Tibial nerve (tissue), 4 donors: ENCODE measurements at places on chromosomes 6 and 20.

DNA sequence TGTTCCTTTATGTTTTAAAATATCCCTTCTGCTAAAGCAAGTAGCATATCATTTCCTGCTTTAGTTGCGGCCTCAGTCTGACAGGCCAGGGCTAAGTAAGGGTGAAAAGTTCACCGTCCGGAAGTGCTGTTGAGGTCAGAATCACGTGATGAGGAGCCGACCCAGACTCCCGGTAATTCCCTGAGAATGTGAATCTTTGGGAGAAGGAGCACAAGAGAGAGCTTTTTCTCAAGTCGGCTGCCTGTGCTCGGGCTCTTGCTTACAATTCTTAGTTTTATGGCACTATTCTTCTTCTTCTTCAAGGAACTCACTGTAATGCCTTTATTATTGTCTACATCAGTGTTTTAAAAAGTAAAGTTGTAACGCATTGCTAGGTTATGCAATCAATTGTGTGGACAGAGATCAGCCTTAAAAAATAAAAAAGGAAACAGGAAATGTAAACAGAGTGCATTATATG lies 309.3 kb downstream of the PRL start:
- DNase-seq, result peak; percentile 68

- DNase-seq, result no peak
These were observed 75.4 kb upstream of the ZNF217 start for GRCh38 chr20:53668992-53669391.

DNA sequence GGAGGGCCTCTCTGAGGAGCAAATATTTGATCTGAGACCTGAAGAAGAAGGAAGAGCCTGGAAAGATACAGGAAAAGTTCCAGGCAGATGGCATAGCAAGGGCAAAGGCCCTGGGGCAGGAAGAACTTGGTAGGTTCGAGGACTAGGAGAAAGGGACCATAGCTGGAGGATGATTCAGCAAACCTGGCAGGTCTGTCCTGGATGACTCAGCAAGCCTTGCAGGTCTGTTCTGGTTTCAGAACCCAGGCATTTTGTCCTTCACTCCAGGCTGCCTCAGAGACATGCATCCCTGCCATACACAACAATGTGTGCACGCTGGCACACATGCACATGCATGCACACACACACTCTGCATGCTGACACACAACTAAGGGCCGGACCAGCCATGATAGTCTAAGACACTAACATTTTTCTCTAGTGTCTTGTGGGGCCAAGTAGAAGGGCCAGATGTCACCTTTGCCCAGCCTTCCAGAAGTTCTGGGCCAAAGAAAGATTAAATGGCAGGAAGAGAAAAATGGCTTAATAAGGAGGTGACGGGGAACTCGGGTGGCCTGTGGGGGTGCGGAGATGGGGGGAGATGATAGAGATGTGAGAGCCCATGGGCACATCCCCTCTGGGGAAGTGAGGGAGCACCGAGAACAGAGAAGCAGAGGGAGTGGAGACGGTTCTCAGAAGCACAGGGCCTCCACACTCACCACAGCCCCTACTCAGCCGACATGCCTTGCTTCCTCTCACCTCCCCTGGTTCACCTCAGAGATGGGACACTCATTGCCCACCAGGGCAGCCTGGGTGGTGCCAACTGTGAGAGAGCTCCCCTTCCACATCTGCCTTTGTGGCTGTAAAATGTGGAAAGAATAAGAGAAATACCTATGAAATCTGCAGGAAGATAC lies 15.4 kb upstream of the TRIB3 start:
- DNase-seq, result no peak

DNA sequence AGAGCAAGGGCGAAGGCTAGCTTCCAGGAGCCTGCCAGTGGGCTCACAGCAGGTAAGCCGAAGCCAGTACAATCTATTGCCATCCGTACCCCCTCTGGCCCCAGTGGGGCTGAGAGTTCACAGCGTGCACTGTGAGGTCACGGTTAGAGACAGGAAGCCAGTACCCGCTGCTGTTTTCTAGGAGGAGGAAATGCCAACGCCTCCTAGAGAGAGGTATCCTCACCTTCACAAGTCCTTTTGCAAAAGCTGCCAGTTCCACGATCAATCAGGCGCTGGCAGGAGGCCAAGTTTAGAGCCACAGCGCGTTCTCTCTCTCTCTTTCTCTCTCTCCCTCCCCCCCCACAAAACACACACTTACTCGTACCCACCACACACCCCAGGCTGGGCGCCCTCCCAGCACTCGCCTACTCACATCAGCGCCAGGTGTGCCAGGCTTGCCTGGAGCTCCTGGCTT lies 22.5 kb downstream of the COL9A1 start:
- no peak for DNase-seq

- DNase-seq, result no peak
These were observed 164.3 kb downstream of the RFPL4B start for GRCh38 chr6:112511441-112511840.

- no peak for DNase-seq
These were observed 71.3 kb upstream of the SLC2A12 start for GRCh38 chr6:134123666-134124208.

DNA sequence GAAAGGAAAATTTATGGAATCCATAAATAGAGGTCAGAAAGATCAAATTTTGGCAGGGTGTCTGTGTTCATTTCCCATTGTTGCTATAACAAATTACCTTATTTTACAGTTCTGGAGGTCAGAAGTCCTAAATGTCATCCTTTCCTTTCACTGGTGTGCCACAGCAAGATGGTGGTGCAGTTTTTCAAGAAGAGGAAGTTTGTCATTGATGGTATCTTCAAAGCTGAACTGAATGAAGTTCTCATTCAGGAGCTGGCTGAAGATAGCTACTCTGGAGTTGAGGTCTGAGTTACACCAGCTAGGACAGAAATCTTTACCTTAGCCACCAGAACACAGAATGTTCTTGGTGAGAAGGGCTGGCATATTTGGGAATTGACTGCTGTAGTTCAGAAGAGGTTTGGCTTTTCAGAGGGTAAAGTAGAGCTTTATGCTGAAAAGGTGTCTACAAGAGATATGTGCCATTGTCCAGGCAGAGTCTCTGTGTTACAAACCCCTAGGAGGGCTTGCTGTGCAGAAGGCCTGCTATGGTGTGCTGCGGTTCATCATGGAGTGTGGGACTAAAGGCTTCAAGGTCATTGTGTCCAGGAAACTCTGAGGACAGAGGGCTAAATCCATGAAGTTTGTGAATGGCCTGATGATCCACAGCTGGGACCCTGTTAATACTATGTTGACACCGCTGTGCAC lies 7.2 kb upstream of the CCNC start:
- no peak for DNase-seq

DNA sequence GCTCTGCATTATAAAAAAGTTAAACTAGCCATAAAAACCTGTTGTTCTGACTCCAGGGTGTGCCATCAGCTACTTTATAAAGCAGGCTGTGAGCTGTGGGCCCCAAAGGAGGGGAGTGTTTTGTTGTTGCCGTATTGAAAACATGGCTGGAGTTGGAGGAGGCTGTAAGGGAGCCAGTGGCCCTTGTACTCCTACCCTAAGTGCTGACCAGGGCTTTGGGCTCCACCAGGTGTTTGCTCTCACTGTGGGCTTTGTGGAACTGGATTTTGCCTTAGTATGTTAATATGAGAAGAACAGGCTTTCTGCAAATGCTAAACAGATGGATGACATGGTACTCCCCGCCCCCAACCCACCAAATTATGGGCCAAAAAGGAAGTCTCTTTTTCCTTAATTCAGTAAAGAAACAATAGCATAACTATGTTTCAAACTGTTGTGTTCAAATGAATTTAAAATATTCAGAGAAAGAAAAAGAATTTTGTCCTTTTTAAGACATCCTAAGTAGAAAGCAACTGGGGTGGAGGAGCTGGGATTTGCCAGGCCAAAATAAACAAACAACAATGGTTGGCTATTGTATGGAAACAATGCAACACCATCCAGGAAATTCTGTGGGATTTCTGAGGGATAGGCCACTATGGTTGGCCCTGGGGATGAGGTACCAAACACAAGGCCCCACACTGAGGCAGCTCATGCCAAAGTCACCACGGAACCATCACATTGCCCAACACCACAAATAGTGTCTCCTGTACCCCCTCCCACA lies 63.3 kb downstream of the PLCG1 start:
- no peak for DNase-seq

DNA sequence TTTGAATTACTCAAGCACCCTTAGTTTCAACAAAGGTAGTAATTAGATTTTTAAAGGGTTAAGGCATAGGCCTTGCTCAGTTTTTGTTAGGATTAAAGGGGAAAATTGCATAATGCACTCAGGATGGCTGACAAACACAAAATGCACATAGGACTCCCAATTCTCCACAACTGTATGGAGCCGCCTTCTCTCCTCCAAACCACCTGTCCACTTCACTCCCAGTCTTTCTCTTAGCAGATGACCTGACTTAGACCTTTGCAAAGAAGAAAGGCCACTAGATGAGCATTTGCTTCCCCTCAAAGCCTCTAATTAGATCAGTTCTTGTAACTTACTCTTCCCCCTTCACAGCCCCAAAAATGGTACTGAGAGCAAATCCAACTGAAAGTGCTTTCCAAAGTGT lies 20.1 kb downstream of the NSFL1C start:
- no peak for DNase-seq

DNA sequence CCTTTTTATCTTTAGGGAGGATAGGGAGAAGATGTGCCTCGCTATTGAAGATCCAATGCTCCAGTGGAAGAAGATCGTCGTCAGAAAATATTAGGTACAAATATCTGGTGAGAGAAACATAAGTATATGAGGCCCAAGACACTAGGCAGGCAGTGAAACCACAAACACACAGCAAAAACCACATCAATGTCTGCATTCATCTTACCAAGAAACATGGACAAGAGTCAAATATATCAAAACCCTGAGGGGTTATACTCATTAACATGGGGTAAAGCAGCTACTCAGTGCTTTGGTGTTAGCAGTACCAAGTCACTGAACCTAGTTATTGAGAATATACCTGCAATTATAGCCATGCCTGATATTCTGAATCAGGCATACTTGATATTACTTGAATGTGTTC lies 101.4 kb upstream of the FAM184A start:
- no peak for DNase-seq
